ENCODE measurements at places on chromosomes 3 and 15. TPM values are rescaled to one million over a fixed set of nuclear protein-coding genes. Genes with fewer than 3 reads are reported as not detected.
A peak's percentile ranks its signal among the peaks of the same experiment; 100 is the strongest.

Gene GLDN
- polyA plus RNA-seq = 0.34 TPM

Gene FEZF2
- polyA plus RNA-seq = not detected

Gene CDCP1
- 0.34 TPM for polyA plus RNA-seq

Gene CYP1A2
- not detected for polyA plus RNA-seq

Gene SORD
- polyA plus RNA-seq = 7.7 TPM

Gene CDHR4
- polyA plus RNA-seq = not detected

Gene PCOLCE2
- 1.0 TPM for polyA plus RNA-seq

GRCh38 chr3:90010341-90010740 is 902.9 kb downstream of the EPHA3 start:
- no peak for DNase-seq

DNA sequence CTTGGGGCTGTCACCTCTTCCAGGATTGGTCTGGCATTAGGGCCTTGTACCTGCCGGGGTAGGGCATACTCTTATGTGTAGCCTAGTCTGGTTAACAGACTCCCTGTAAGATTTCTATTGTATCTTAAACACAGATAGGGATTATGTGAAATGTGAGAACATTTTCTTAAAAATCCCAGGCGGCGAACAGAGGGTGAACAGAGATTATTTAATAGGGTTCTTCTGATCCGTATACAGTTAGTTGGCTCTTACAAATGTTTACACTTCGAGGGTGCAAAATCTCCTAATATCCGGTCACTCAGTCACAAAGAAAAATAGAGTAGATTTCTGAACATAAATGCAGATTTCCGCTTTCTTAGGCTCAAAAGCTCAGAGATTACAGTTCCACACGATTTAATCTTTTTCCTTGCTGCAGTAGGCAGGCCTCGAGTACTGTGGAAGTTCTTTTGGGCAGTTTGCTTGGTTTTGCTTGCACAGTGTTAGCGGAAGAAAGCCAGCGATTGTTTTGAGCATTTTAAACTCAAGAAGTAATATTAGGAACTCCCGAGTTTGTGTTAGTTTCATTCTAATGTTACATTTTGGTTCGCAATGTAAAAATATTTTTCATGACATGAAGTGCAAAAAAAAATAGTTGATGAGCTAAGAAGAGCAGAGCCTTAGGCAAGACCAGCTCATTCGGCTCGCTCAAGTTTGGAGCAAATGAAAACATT is 993 bp downstream of the PLCL2 start:
- DNase-seq = peak; percentile 29

DNA sequence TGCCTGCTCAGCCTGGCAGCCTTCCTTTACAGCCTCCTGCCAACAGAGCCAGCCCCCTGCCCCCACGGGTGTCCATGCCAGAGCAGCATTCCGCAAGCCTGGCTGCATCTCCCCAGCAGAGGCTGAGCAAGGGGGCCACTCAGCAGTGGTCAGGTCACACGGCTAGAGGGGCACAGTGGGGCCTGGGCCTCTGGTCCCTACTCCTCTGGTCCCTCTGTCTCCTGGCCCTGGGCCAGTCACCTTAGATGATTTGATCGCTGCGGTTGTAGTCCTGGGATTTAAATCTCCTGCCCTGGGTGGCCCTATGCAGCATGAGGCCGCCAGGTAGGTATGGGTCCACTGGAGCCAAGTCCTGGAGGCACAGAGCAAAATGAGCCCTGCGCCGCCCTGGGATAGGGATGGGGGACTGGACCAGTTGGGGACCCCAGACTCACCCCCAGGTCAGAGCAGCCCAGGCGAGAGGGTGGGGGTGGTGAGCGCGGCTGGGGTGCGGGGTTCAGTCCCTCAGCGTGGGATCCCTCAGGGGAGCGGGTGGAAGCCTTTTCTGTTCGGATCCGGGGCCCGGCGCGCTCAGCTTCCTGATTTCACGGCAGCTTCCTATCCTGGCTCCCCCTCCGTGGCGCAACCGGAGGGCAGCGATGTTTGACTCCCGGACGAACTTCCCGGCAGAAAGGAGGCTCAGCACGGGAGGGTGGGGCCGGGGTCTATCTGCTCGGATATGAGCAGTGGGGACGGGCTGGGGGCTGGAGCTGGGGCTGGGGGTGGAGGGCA is at the start of gene ZBTB47:
Gene ZBTB47, plus strand, starts transcription at position 138 of the 771 bp plus-strand sequence. CDS start 4,659 bp downstream, outside the sequence.
- no peak for DNase-seq

DNA sequence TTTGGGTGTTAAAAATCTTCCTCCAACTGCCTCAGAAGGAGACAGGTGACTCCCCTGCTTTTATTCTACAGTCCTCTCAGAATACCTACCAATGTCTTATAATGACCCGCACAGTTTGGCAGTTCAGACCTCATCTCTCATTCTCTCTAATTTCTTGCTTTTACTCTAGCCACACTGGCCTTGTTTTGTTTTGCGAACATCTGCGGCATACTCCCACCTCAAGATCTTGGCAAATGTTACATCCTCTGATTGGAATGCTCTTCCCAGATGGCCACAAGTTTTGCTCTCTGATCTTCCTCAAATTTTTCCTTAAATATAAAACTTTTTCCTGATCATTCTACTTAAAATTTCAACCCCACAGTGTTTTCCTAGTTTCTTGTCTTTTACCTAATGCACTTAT is 94.1 kb downstream of the PLSCR2 start:
- DNase-seq = no peak

DNA sequence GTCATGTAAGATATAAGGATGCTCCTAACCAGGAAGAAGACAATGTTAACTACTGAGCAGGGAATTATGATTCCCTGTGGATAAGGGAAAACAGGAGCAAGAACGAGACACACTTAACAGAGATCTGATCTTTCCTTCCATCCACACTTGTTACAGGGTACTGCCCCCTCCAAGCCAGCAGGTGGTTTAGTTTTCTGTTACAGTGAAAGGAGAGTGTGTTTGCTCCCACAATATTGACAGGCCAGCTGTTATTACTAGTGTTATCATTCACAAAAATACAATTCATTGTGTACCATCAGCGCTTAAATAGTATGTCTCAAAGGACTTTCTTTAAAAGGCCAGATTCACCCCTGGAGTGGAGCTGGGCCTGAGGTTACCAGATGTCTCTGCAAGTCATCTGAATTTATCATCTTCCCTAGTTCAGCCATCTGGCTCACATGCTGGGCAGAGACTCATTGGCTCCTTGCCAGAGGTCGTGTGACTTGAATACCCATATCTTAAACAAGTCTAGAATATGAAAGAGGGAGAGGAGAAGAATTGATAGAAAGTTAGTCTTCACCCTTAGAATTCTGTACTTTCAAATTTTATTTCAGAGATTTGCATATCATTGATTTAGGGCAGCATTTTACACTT is 16.8 kb upstream of the FMN1 start:
- no peak for DNase-seq
